MCF 10A (cell line): ENCODE measurements at places on chromosomes 5 and 9.

DNA sequence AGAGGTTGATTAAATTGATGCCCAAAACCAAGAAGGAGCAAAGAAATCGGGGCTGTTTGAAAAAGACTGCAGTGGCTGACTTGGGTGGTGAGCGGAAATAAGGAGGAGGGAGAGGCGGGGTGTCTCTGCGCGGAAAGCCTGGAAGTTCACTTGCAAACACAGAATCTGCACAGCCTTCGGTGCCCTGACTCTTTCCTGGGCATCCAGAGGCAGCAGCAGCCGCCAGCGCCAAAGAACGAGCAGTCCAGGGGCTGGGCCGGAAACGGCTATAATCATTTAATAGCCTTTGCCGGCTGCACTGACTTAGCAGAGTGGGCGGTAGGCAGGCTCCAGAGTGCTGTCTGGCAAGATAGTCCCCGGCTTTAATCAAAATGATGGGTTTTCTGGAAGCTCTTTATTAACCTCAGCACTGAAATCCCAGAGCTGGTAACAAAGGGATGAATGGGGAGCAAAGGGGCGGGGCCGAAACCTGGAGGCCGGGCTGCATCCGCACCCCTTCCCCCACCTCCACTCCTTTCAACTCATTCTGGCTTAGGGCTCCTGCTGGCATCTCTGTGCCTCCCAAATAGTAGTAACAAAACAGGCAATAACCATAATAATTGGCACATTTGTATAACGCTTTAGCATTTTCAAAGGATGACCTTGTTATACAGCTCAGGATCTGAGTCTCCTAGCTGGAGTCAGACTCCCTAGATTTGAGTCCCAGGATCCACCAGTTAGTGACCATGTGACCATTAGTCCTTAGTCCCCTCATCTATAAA lies 35.7 kb downstream of the PCDHAC2 start:
- no peaks in the 10 kb centered on the region for H3K27me3 ChIP-seq
- peaks cover 30% of the 10 kb centered on the region for H3K4me1 ChIP-seq
- DNase-seq = peak; percentile 56

- H3K27ac ChIP-seq = no peak overlapping the region
- no peak overlapping the region for H3K4me3 ChIP-seq
- peaks cover 4% of the 10 kb centered on the region for H3K4me1 ChIP-seq
- DNase-seq = no peak
- no peaks in the 10 kb centered on the region for H3K27me3 ChIP-seq
- no peaks in the 10 kb centered on the region for H3K36me3 ChIP-seq
Measured at GRCh38 chr9:88005240-88005639, 30.9 kb upstream of the CDK20 start.

DNA sequence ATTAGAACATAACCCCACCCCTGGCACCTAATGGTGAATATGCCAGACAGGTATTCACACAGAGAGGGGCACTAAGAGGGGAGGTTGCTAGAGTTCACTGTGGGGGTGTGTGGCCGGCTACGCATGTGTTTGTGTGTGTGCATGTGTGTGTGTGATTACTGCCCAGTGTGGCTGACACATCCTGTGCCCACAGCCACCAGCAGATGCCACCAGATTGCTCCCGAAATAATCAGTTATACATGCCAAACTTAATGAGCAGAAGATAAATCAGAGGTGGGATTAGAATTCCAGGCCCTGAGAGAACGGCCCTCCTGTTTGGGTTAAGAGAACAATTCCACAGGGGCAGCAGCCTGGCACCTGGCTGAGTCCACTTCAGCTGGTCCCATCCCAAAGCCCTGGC lies 91.8 kb upstream of the TBCA start:
- no peak overlapping the region for H3K27ac ChIP-seq
- no peaks in the 10 kb centered on the region for H3K27me3 ChIP-seq
- DNase-seq = no peak
- no peak overlapping the region for H3K4me3 ChIP-seq
- H3K4me1 ChIP-seq = no peaks in the 10 kb centered on the region

DNA sequence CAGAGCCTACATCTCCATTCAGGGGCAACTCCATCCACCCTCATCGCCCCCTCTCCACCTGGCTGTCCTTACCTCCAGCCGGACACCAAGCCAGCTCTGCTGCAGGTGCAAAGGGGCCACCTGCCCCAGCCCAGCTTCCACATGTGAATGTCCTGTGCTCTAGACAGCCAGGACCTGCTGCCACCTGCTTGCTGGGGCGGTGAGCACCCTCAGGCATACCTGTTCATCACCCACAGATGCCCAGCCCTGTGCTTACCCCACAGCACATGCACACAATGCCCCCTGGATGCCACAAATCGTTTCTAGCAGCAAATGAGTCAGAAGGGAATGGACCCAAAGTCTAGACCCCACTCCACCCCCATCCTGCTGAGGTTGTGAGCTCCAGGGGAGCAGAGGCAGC lies 13.3 kb upstream of the NKD2 start:
- H3K4me3 ChIP-seq = no peak overlapping the region
- H3K27me3 ChIP-seq = peaks cover 58% of the 10 kb centered on the region
- H3K36me3 ChIP-seq = no peaks in the 10 kb centered on the region
- DNase-seq = no peak
- no peak overlapping the region for H3K27ac ChIP-seq
- H3K4me1 ChIP-seq = no peaks in the 10 kb centered on the region

GRCh38 chr5:142842994-142843905 lies 73.1 kb downstream of the ARHGAP26 start:
- H3K27ac ChIP-seq = no peak overlapping the region
- no peaks in the 10 kb centered on the region for H3K27me3 ChIP-seq
- H3K36me3 ChIP-seq = peaks cover 6% of the 10 kb centered on the region
- no peak for DNase-seq

DNA sequence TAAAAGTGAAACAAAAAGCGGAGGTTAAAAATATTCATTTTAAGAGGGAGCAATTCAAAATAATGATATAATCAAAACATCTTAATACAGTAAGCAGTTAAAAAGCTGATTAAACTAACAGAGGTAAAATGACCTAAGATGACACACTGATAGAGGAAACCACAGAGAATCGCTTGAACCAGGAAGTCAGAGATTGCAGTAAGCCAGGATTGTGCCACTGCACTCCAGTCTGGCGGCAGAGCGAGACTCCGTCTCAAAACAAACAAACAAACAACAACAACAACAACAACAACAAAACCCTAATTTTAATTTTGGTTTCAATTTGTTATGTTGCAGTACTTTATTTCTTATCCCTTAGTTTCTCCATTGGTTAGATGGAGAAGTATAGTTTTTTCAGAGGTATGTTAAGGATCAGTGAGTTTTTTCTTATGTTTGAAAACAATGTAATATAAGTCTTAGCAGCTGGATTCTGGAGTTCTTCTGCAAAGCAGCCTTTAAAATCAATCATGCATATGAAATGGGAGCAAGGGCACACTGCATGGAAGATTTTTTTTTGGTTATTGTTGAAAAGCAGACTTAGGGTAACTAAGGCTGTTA lies 58.5 kb downstream of the MLANA start:
- H3K27ac ChIP-seq = no peak overlapping the region
- H3K36me3 ChIP-seq = peaks cover 8% of the 10 kb centered on the region
- no peaks in the 10 kb centered on the region for H3K27me3 ChIP-seq
- no peaks in the 10 kb centered on the region for H3K4me1 ChIP-seq
- DNase-seq = peak; percentile 23

GRCh38 chr9:34190996-34191892 lies 12.4 kb downstream of the UBAP1 start:
- peaks cover 26% of the 10 kb centered on the region for H3K4me1 ChIP-seq
- no peaks in the 10 kb centered on the region for H3K27me3 ChIP-seq
- no peak overlapping the region for H3K27ac ChIP-seq
- peaks cover 33% of the 10 kb centered on the region for H3K36me3 ChIP-seq
- H3K4me3 ChIP-seq = no peak overlapping the region

GRCh38 chr9:137189297-137190295 lies 1.1 kb downstream of the SSNA1 start:
- no peaks in the 10 kb centered on the region for H3K27me3 ChIP-seq
- peaks cover 20% of the 10 kb centered on the region for H3K36me3 ChIP-seq
- peak overlapping the region; percentile 94 for H3K4me3 ChIP-seq

DNA sequence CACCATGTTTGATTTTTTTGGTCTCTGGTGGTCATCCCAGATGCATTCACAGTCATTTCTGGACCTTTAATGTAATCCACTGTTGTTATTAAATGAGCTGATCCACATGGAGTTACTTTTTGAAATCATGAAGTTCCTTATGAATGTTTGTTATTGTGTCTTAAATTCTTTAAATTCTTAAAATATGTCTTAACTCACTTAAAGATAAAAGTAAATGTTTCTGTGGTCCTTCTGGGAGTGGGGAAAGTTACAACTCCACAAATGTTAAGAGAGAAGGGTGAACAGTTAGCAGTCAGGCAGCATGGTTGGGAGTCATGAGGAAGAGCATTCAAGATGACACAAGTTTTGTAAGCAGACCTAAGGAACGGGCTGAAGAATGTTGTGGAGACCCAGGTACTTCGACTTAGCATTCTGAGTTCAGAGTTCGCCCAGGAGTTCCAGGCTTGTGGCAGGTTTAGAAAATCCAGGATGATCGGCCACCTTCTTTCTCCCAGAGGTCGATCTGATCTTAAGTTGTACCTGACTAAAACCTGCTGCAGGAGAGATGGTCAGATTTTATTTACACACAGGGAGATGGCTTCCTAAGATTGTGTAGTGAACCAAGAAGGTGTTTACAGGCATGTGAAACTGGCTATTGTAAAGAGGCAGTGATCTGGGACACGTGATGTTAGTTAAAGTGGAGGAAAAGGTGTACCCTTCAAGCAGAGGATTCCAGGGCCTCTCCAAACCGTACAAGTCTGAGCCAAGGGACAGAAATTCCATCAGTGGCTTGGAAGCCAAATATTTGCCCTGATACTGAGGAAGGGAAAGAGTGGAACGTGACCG lies 17.2 kb downstream of the SLC1A1 start:
- no peak overlapping the region for H3K27ac ChIP-seq
- peaks cover 8% of the 10 kb centered on the region for H3K27me3 ChIP-seq
- DNase-seq = no peak
- no peaks in the 10 kb centered on the region for H3K36me3 ChIP-seq

DNA sequence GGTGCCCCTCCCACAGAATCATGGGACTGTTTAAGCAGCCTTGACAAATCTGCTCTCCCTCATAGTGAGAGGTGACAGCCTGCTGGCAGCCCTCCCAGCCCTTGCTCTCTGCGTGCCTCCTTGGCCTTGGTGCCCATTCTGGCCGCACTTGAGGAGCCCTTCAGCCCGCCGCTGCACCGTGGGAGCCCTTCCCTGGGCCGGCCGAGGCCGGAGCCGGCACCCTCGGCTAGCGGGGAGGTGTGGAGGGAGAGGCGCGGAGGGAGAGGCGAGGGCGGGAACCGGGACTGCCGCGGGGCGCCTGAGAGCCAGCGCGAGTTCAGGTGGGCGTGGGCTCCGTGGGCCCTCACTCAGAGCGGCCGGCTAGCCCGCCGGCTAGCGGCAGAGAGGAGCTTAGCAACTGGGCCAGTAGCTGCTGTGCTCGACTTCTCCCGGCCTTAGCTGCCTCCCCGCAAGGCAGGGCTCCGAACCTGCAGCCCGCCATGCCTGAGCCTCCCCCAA lies 125.9 kb upstream of the MYO10 start:
- DNase-seq = no peak
- no peaks in the 10 kb centered on the region for H3K36me3 ChIP-seq
- no peak overlapping the region for H3K27ac ChIP-seq
- H3K4me1 ChIP-seq = peaks cover 9% of the 10 kb centered on the region
- no peaks in the 10 kb centered on the region for H3K27me3 ChIP-seq
- no peak overlapping the region for H3K4me3 ChIP-seq

GRCh38 chr9:124983698-124984097 lies 42.8 kb upstream of the GOLGA1 start:
- no peak for DNase-seq
- no peaks in the 10 kb centered on the region for H3K27me3 ChIP-seq
- H3K4me3 ChIP-seq = no peak overlapping the region

GRCh38 chr5:112921026-112921832 lies 798 bp downstream of the REEP5 start:
- peak; percentile 73 for DNase-seq
- peaks cover 27% of the 10 kb centered on the region for H3K36me3 ChIP-seq
- peak overlapping the region; percentile 99 for H3K4me3 ChIP-seq
- H3K27me3 ChIP-seq = no peaks in the 10 kb centered on the region

DNA sequence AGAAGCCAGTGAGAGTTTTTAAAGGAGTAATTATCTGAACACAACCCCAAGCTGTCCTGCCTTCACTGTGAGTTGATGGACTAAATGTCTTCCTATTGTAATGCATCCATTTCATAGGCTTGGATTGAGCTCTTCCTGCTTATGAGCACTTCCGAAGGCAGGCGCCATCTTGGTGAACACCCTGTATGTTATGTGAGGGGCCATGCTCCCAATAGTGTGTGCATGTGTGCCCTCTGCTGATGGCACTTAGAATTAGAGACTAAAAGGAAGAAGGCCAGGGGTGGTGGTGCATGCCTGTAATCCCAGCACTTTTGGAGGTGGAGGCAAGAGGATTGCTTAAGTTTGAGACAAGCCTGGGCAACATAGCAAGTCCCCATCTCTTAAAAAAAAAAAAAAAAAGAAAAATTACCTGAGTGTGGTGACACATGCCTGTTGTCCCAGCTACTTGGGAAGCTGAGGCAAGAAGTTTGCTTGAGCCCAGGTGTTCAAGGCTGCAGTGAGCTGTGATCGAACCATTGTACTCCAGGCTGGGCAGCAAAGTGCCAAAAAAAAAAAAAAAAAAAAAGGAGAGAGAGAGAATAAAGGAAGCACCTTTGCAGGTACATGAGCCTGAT lies 65.0 kb downstream of the C9orf152 start:
- peak overlapping the region; percentile 39 for H3K27ac ChIP-seq
- peak; percentile 58 for DNase-seq
- H3K27me3 ChIP-seq = no peaks in the 10 kb centered on the region
- peaks cover 46% of the 10 kb centered on the region for H3K36me3 ChIP-seq
- H3K4me3 ChIP-seq = no peak overlapping the region
- H3K4me1 ChIP-seq = peaks cover 35% of the 10 kb centered on the region

- H3K27me3 ChIP-seq = no peaks in the 10 kb centered on the region
- DNase-seq = peak; percentile 32
- H3K36me3 ChIP-seq = peaks cover 5% of the 10 kb centered on the region
- peak overlapping the region; percentile 48 for H3K4me3 ChIP-seq
- H3K4me1 ChIP-seq = peaks cover 39% of the 10 kb centered on the region
- peak overlapping the region; percentile 65 for H3K27ac ChIP-seq
Measured at GRCh38 chr5:50711280-50711679, 44.8 kb downstream of the PARP8 start.

- no peak overlapping the region for H3K4me3 ChIP-seq
- H3K36me3 ChIP-seq = no peaks in the 10 kb centered on the region
- no peak overlapping the region for H3K27ac ChIP-seq
- H3K4me1 ChIP-seq = peaks cover 30% of the 10 kb centered on the region
- H3K27me3 ChIP-seq = no peaks in the 10 kb centered on the region
Measured at GRCh38 chr9:87109851-87110250, 162.5 kb upstream of the GAS1 start.
